ENCODE measurements at places on chromosomes 6 and 20. TPM values are rescaled to one million over a fixed set of nuclear protein-coding genes. Genes with fewer than 3 reads are reported as not detected.

THBD gene
- total RNA-seq = not detected

CDSN gene
- total RNA-seq = not detected

WFDC10A gene
- total RNA-seq = not detected

PRDM13 gene
- not detected for total RNA-seq

DTD1 gene
- total RNA-seq = 54.6 TPM

RSPH4A gene
- total RNA-seq = not detected

DNA sequence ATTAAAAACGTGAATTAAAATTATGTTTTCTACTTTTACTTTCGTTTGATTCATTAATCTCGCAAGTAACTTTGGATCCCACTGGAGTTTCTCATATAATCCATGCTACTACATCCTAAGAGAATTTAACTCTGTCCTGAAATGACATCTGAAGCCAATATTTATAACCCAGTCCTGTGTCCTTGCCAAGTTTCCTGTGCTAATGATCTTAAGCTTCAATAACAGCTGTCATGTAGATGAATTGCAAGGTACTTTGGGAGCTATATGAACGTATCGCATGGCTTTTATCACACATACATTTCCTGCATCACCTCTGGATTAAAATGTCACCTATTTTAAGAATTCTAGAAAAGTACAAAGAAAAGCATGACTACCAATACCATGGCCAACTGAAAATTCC is 833.8 kb upstream of the CITED2 start:
- DNase-seq = no peak

GRCh38 chr20:52312132-52312729 is 120.7 kb upstream of the ZFP64 start:
- peak; percentile 68 for DNase-seq

DNA sequence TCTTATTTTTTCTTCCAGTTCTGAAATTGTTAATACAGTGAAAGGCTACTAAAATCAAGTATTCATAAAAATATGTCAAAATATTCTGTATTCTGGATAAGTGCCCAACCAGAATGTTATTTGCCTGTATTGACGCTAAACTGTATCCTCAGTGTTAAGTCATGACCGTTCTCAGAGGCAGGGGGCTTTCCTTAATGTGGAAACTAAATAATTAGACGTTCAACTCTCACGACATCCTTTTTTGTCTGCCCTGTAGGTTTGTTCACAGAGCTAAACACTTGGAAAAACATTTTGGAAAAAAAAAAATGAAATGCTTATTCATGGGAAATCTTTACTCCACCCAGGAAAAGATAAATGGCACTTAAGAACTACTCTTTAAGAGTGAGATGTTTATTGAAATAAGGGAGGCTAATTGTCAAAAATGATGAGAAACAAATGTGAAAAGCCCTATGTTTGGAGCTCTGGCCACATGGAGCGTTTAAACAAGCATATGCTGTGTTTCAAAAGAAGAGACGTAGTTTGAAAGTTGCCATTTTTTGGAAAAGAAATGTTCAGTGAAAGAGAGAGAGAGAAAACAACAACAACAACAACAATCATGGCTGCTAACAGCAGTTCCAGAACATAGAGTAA is 453.1 kb upstream of the MARCKS start:
- no peak for DNase-seq

- DNase-seq = no peak
These were observed 258.5 kb downstream of the EYA4 start for GRCh38 chr6:133499662-133500061.

GRCh38 chr20:17605131-17605660 is 35.3 kb downstream of the DSTN start:
- no peak for DNase-seq

DNA sequence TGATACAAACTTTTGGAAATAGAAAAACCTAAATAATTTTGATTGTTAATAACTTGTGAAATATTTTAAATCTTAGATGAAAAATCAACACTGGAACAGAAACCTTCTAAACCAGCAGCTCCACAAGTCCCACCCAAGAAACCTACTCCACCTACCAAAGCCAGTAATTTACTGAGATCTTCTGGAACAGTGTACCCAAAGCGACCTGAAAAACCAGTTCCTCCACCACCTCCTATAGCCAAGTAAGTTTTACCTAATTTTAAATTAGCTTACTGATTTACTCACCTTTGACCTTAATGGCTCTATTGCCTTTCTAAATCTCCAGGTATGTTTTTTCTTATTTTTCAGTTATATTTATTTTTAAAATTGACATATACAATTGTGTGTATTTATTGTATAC is 102.6 kb upstream of the ADGRF4 start:
- DNase-seq = no peak

DNA sequence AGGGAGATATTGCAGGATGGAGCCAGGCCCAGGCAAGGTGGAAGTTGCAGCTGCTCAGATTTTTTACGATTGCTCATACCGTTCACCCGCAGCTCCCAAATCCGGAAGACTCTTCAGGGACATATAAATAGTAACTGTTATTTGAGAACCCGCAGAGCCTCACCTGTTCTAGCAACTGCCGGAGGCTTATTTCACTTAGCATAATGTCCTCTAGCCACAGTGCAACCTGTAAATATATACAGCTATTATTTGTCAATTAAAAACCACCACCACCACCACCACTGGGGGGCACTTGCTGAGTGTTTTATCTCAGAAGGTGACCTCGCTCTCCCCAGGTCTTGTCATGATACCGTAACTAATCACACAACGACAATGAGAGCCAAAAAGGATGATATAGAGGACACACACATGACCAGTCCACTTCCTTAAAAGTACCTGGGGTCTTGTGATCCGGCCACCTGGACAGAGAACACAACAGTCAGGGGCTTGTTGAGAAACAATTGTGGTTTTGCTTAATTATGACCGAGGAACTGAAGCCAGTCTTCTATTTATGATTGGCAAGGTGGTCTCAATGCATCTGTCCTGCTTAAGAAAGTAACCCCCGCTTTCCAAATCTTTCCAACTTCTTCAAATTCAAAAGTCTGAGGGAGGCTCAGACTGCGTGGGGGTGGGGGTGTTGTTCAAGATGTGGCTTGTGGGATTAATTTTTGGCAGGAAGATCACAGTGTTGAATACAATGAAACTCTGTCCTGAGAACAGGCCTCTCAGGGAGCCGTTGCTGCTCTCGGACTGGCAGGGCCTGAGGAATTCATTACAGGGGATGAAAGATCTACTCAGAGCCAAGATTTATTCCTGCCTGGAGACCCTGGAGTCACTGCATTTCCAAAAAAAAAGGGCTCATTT is 107.7 kb upstream of the PRND start:
- DNase-seq = peak; percentile 82

- DNase-seq = no peak
These were observed 4.0 kb upstream of the ZMYND8 start for GRCh38 chr20:47360297-47361056.

- no peak for DNase-seq
These were observed 13.4 kb upstream of the BTN3A2 start for GRCh38 chr6:26351544-26351953.

- DNase-seq = no peak
These were observed 170.1 kb downstream of the CLIC5 start for GRCh38 chr6:45845567-45845966.

DNA sequence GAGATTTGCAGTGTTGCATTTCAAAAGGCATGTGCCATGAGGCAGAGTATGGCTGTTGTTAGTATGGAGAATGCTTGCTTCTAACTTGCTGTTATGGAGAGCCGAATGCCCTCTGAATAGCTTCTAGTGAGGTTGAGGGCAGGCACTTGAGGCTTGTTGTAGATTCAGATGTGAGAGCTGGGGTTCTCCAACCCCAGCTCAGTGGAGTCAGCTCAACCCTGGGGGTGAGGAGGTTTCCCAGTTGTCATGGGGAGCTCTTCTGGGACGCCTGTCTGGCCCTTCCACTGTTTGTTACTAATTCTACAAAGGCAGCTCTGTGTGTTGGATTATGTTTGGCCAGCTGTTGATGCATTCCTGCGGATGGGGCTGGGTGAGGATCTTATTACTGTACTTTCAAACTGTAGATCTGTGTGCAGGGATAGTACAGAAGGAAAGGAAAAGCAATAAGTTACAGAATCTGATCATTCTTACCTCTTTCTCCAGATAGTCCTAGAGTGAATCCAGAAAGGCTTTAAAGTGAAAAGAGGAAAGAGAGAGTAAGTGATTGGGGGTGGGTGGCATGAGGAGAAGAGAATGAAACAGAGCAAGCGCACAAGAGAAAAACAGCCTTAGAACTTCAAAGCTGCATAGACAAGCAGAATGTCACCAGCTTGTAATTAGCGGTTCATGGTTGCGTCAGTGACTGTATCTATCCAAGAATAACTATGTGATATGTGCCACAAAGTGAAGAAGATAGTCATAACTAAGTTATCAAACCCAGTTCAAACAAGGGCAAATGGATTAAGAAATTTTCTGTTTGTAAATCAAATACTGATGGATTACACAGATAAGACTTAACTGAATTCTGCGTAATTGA is 148.7 kb downstream of the PRL start:
- DNase-seq = peak; percentile 32

DNA sequence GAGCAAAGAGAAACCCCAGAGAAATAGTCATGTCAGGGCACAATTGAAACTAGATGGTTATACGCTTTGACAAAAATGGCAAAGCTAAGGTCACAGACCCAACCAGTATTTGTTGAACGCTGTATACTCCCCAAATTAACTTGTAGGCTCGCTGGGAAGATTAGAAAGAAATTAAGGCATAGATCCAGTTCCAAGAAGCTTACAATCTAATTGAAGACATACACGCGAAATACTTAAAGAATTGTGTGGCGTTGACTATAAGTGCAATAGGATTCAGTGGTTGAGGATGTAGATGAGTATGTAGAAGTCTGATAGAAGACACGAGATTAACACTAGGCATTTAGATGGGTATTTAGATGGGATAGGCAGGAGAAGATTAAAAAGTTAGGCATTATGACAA is 525 bp downstream of the FAM229B start:
- DNase-seq = no peak

GRCh38 chr6:27777614-27778355 is 134.4 kb downstream of the OR2B2 start:
- DNase-seq = no peak

DNA sequence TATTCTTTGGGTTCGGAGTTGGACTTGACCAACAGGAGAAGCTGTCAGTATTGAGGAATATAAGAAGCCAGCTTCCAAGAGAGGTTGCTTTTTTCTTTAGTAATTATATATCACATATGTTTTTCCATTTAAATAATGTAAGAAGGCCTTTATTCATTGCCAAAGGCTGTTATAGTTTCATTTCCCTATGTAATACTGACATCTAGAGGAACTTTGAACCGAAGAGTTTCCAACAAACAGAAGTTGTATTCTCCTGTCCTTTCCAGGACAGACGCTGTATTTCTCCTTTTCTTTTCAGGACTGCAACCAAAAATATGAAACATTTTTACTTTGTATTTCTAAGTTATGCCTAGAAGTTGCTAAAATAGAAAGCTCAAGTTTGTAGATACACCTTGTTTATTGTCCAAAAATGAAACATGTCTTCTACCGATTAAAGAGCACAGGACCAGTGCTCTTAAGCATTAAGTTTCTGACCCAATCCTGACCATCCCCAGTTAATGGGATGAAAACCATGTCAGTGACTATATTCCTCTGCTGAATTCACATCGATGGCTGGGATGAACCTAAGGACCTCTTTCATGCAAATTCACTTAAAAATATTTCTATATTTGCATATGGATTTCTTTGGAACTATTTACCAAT is 55.1 kb downstream of the MYLK4 start:
- DNase-seq = no peak

DNA sequence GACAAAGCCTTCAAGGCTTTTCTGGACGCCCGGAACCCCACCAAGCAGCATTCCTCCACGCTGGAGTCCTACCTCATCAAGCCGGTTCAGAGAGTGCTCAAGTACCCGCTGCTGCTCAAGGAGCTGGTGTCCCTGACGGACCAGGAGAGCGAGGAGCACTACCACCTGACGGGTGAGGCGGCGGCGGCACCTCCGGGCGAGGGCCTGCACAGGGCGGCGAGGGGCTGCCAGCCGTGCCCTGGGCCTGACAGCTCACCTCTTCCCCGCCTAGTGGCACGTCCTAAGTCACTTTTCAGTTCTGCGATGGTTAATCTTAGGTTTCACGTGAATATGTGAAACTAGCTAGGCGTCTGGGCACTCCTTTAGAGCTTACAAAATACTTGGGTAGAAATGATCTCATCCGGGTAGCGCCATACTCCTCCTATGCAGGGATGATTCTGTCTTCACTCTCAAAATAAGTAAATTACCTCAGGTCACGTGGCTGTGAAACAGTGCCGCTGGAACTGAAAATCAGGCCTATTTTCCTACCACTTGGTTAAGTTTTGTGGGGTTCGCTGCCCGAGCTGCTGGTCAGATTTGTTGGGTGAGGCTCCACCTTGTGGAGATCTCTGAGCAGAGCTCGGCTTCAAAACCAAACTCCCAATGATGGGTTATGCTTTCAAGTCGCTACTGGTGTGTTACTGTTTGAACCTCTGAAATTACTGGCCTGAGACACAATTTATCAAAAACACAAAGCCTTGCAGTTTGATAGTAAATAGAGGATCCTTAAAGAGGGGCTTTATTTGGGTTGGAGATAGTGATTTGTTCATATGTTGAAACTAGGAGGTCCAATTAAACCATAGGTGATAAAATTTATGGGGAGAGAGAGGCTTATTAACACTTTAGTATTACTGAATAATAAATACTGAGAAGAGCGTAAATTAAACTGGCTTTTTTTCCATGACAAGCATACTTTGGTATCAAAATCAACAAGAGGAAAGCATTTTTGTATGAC is 15.5 kb upstream of the CLDN20 start:
- DNase-seq = peak; percentile 55

- no peak for DNase-seq
These were observed 51.5 kb upstream of the SMIM29 start for GRCh38 chr6:34300332-34300751.

GRCh38 chr6:92124200-92124651 is 1295.1 kb downstream of the EPHA7 start:
- DNase-seq = no peak

DNA sequence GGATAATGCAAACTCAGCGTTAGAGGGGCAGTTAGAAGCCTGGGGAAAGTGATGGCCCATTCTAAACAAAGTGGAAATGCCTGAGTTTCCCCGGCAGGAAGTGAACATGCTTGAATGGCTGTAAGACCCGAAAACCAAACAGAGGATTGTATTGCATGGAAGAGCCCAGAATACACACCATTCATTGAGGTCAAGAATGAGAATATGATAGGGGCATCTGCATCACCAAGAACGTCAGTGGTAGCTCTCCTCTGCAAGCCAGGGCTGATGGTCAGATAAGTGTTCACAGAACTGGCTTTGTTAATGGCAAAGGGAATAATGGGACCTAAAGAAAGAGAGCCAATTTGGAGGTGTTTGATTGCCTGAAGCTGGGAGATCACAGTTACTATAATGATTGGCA is 663.4 kb downstream of the KHDRBS2 start:
- no peak for DNase-seq

GRCh38 chr6:154341871-154342270 is 14.7 kb downstream of the IPCEF1 start:
- DNase-seq = no peak

GRCh38 chr6:67883500-67884366 is 751.3 kb upstream of the ADGRB3 start:
- DNase-seq = no peak

Measured in activated CD4-positive, alpha-beta T cell treated with anti-CD3 and anti-CD28 coated beads for 36 hours (primary cell).